ENCODE measurements at places on chromosomes 11 and 22.

GRCh38 chr22:35044607-35045390 lies 21.2 kb upstream of the ISX start:
- DNase-seq = no peak
- H3K36me3 ChIP-seq = no peaks in the 10 kb centered on the region
- no peak overlapping the region for H3K27ac ChIP-seq
- H3K4me1 ChIP-seq = no peaks in the 10 kb centered on the region

DNA sequence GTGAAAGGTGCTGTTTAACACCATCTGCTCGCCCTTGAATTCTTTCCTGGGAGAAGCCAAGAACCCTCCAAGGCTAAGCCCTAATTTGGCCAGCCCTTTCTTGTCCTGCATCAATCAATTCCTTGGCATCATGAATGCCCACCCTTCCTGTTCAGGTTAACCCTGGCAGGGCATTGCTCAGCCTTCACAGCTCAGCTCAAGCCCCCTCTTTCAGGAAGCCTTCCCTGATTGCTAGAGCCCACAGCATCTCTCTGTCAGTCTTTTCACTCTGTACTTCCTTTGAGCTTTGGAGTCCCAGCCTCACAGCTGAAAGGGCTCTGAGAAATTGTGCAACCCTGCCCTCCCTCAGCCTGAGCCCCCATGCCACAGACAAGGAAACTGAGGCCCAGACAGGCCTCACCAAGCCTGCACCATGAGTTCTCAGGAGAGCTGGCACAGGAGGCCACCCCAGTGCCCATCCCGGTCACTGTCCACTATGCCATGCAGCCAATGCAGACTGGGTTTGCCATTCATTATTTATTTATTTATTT lies 16.9 kb downstream of the RPL3 start:
- no peak overlapping the region for H3K4me3 ChIP-seq
- no peaks in the 10 kb centered on the region for H3K36me3 ChIP-seq
- no peak overlapping the region for H3K27ac ChIP-seq
- no peak for DNase-seq
- no peaks in the 10 kb centered on the region for H3K27me3 ChIP-seq
- peaks cover 45% of the 10 kb centered on the region for H3K4me1 ChIP-seq

DNA sequence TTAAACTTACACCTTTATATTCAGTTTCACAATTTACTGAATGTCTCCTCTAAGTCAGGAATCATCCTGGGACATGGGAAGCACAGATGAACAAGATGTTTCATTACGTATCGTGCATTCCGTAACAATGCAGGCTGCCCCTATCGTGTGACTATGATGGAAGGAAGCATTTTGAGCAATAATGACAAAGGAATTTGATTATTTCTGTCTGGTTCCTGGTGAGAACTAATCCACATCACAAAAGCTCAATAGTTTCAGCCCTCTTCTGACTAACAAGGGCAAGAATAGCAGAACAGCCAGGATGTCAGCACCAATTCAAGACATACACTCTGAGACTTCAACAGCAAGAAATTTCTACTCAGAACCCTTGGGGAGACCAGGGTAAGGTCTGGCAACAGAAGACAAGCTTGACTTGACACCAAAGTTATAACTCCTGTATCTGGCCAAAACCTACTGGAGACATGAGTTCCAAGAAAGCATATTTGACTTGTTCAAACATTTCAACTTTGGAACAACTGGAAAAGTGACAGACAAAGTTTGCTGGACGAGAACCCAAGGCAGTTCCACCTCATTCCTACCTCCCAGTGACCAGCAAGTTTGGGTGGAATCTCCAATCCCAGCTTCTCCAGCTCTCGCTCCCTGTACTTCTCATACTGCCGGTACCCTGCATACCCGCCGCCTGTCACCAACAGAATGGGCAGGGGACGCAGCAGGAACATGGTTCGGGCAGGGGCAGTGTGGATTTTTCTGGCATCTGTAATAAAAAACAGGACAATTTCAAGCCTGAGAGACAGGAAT lies 14.3 kb downstream of the PISD start:
- no peaks in the 10 kb centered on the region for H3K27me3 ChIP-seq
- no peak overlapping the region for H3K4me3 ChIP-seq
- H3K36me3 ChIP-seq = no peaks in the 10 kb centered on the region
- H3K27ac ChIP-seq = no peak overlapping the region
- H3K4me1 ChIP-seq = peaks cover 4% of the 10 kb centered on the region
- no peak for DNase-seq

DNA sequence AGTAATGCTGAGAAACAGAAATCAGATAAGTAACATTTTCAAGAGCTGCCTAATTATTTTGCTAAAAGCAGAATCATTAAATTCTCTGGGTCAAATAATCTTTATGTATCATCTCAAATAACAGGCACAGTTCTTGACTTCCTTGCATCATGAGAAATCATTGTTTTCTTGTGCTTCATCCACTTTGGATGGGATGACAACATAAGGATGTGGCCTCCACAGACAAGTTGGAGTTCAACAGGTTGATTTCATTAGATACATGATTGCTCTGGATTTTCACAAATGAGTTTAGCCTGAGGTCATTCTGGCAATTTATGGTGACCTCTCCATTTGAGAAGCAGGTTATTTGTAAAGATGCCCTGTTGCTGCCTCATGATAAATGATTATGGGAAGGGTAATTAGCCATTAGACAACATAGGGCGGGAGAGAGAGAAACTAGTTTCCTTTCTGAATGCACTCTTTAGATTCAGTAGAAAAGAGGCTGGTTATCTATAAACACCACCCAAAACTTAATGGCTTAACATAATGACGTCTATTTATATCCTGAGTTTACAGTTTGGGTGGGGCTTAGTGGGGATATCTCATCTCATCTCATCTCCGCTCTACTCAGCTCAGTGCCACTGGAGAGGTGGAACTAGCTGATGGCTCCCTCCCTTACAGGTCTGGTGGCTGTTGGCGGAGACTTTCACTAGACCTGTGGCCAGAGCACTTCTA lies 35.0 kb upstream of the ADORA2A start:
- no peak overlapping the region for H3K4me3 ChIP-seq
- H3K27me3 ChIP-seq = no peaks in the 10 kb centered on the region
- peak overlapping the region; percentile 7 for H3K27ac ChIP-seq

- H3K4me1 ChIP-seq = no peaks in the 10 kb centered on the region
- no peak overlapping the region for H3K27ac ChIP-seq
- H3K27me3 ChIP-seq = no peaks in the 10 kb centered on the region
- no peak for DNase-seq
Measured at GRCh38 chr11:20399498-20399897, 12.0 kb downstream of the PRMT3 start.

DNA sequence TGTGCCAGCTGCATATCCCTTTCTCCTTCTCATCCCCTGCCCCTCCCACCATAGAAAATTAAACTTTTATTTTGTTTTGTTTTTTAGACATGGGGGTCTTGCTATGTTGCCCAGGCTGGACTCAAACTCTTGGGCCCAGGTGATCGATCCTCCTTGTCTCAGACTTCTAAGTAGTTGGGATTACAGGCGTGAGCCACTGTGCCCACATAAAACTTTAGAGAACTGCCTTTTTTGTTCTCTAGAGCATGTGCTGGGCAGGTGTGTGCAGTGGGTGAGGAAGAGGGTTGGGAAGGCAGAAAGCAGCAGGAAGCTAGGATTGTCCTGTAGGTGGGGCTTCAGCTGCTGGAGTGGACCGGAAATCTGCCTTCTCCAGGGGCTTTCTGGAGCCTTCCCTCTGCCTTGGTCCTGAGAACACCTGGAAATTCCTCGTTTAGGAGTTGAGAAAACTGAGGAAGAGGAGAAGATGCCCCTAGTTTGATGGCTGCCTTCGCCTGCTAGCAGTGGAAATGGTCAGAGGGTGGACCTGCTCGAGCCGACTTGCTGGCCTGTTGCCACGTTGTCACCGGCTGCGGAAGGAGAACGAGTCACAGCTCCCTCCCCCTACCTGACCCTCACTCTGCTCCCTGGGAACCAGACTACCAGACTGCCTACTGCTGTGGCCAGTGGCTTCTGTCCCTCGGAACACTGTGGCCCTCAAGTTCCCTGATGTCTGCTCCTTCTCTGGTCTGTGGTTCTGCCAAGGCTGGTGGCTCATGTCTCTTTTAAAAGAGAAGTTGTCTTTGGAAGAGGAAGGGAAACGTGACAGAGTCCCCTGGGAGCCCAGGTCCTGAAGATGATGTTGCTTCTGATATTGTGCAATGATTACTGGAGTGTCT lies 4.0 kb downstream of the ST14 start:
- no peaks in the 10 kb centered on the region for H3K27me3 ChIP-seq
- peak overlapping the region; percentile 20 for H3K4me3 ChIP-seq
- H3K36me3 ChIP-seq = no peaks in the 10 kb centered on the region

- no peak overlapping the region for H3K4me3 ChIP-seq
- no peak for DNase-seq
- no peaks in the 10 kb centered on the region for H3K4me1 ChIP-seq
- no peaks in the 10 kb centered on the region for H3K27me3 ChIP-seq
- no peaks in the 10 kb centered on the region for H3K36me3 ChIP-seq
Measured at GRCh38 chr11:6096417-6096816, 11.1 kb upstream of the OR56B4 start.

DNA sequence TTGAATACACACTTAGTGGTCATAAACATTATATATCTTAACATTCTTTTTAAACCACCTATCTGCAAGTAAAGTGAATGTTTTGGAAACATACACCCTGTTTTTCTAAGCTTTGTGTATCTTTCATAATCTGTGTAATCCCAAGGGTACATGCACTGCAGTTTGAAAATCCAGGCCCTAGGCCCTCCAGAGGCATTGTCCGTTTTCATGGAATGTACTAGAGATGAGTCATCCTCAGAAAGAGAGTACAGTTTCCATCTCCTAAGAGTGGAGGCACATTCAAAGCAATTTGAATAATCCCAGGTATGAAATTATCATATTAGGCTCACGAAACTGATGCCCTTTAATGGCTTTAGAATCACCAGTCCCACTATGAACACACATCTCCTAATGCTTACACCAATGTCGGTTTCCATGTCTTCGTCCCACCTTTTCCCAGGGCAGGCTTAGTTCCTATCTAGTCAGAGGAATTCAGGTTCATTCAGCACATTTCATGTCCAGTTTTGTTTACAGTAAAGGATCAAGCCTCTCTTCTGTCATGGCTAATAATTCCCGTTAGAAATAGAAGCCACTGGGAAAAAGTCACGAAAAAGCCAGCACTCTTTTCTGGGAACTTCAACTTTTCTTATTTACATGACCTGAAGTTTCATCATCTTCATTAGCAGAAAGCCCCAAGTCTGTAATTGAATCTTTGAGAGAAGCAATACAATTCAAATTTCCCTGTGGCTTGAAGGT lies 39.5 kb upstream of the CD44 start:
- no peak for DNase-seq
- no peaks in the 10 kb centered on the region for H3K27me3 ChIP-seq
- H3K36me3 ChIP-seq = no peaks in the 10 kb centered on the region
- H3K4me3 ChIP-seq = no peak overlapping the region
- peaks cover 18% of the 10 kb centered on the region for H3K4me1 ChIP-seq

DNA sequence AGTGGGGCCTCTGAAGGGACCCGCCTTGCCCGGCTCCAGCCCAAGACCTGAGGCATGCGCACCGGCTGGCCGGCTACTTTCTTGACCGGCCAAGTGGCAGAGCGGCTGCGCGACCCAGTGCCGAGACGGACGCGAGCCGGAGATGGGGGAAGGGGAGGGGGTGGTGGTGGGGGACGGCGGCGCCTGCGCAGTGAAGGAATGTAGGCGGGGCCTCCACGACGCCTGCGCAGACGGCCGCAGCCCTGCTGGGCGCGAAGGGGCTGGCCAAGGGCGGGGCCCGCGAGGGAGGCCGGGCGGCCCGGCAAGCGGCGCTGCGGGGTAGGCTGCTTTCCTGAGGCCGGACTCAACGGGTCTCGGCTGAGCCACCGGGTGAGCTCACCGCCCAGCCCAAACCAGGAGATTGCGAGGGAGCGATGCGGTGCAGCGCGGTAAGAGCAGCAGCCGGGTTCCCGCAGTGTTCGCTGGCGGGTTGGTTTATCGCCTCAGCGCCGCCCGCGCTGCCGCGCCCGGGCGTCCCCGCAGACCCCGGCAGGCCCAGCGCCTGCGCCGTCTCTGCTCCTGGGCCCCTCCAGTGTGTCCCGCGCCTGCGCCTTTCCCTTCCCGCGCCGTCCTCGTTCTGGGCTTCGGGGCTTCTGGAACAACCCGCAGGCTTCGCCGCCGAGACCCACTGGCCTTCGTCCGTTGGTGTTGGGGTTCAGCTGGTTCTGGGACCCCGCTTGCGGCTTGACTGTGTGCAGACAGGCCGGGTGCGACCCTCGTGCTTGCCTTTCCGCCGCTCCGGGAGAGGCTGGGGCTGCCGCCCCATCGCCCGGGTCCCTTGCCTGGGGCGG lies at the start of gene SPECC1L:
Gene SPECC1L, plus strand, starts transcription at position 276 of the 830 bp plus-strand sequence. CDS start 31,401 bp downstream, outside the sequence.
- DNase-seq = peak; percentile 95
- peak within 1 kb of the TSS; percentile 81 for H3K27ac ChIP-seq
- no peaks in the 10 kb centered on the region for H3K27me3 ChIP-seq
- H3K4me3 ChIP-seq = peak within 1 kb of the TSS; percentile 58

GRCh38 chr11:93875637-93876036 lies 25.2 kb upstream of the VSTM5 start:
- no peak overlapping the region for H3K27ac ChIP-seq
- no peak for DNase-seq
- H3K4me3 ChIP-seq = no peak overlapping the region
- no peaks in the 10 kb centered on the region for H3K27me3 ChIP-seq

GRCh38 chr22:47933891-47934290 lies 1171.4 kb downstream of the TBC1D22A start:
- no peak overlapping the region for H3K4me3 ChIP-seq
- no peaks in the 10 kb centered on the region for H3K27me3 ChIP-seq
- H3K27ac ChIP-seq = no peak overlapping the region
- no peaks in the 10 kb centered on the region for H3K4me1 ChIP-seq

DNA sequence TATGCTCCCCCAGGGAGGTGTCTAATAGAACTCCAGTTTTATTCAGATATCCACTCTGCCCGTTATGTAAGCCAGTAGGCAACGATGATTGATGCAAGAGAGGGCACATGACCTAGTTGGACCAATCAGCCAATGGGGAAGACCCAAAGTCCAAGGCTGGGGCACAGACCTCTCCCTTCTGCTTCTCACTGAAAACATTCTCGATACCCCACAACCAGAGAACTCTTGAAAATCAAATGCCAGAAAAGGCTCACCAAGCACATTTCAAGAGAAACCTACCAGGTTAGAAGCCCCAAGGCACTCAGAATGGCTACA lies 7.4 kb downstream of the HIRA start:
- no peaks in the 10 kb centered on the region for H3K36me3 ChIP-seq
- H3K27me3 ChIP-seq = no peaks in the 10 kb centered on the region
- H3K27ac ChIP-seq = peak overlapping the region; percentile 71
- DNase-seq = no peak
- H3K4me3 ChIP-seq = no peak overlapping the region
- H3K4me1 ChIP-seq = peaks cover 54% of the 10 kb centered on the region

DNA sequence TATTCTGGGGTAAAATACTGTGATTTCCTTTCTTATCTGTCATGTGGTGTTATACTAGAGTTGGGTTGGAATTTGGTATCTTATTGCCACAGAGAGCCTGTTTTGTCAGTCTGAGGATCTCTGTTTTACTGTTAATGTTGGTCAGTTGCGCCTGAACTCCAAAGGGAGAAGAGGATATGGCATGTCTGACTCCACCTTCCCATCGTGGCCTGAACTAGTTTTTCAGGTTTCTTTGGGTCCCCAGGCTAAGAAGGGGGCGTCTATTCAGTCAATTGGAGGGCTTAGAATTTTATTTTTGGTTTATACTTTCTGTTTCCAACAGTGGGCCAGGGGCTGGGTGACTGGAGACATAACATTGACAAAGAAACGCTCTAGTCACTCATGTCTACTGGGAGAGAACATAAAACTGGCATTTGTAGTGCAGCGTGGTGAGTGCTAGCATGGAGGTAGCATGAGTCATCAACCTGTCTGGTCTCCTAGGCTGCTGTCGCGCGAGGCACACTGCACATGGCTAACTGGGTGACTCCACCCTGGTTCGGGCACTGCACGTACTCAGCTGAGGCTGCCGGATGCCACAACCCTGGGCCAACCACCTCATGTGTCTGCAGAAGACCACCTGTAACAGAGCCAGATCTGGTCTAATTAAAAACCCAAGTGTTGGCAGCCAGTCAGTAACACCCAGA lies 120.1 kb upstream of the OR9Q1 start:
- no peaks in the 10 kb centered on the region for H3K27me3 ChIP-seq
- no peak overlapping the region for H3K27ac ChIP-seq
- no peak for DNase-seq
- H3K4me3 ChIP-seq = no peak overlapping the region

Measured in right lobe of liver (tissue), 6 donors.